ENCODE measurements at places on chromosomes 13 and 19.

- DNase-seq: no peak
These were observed 17.9 kb upstream of the CSNK1A1L start for GRCh38 chr13:37123337-37123736.

GRCh38 chr13:94825507-94825906, 113.2 kb upstream of the SOX21 start:
- DNase-seq: no peak

- DNase-seq: no peak
These were observed 26.8 kb downstream of the IL12RB1 start for GRCh38 chr19:18059902-18060301.

DNA sequence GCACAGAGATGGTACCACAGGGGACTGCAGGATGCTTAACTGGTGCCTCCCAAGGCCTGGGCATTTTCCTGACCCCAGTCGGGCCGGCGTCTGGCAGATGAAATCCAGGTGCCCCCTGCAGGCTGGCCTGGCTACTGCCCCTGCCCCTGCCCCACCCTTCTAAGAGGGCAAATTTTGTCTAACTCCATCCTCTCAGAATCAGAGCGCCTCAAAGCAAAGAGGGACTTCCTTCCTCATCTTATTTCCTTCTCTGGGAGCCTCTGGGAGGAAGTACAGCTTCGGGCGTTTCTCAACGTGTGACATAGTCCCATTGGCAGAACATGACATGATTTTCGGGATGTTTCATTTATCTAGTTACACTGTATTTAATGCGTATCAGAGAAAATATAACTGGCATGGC, 2.7 kb downstream of the PRKACA start:
- no peak for DNase-seq

GRCh38 chr13:53507741-53508140, 479.1 kb downstream of the OLFM4 start:
- no peak for DNase-seq

GRCh38 chr13:100341327-100341726, 247.3 kb downstream of the GGACT start:
- no peak for DNase-seq
